ENCODE measurements at places on chromosomes 16 and 17.

- DNase-seq: no peak
Observed at GRCh38 chr17:15404106-15405057, 63.0 kb upstream of the TEKT3 start.

GRCh38 chr16:17945080-17945601 lies 391.4 kb downstream of the NPIPA8 start:
- no peak for DNase-seq

- no peak for DNase-seq
Observed at GRCh38 chr16:22614271-22614947, 103.7 kb downstream of the NPIPB5 start.

DNA sequence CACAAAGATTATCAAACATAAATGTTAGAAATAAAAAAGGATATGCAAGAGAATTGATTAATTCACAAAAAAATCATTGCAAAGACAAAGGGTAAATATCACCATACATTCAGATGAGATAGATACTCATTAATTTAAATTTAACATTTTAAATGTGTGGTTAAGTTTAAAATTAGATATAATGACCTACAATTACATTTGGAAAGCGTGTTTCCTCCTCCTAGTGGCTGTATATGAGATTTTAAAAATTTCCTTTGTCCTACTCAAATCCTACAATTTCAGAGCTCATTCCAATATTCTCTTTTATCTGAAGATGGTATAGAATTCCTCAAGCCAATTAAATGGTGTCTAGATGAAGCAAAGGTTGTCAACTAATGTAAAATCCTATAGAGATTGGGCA lies 169.2 kb upstream of the CDH8 start:
- no peak for DNase-seq

- no peak for DNase-seq
Observed at GRCh38 chr17:50317121-50317520, 28.8 kb upstream of the XYLT2 start.

DNA sequence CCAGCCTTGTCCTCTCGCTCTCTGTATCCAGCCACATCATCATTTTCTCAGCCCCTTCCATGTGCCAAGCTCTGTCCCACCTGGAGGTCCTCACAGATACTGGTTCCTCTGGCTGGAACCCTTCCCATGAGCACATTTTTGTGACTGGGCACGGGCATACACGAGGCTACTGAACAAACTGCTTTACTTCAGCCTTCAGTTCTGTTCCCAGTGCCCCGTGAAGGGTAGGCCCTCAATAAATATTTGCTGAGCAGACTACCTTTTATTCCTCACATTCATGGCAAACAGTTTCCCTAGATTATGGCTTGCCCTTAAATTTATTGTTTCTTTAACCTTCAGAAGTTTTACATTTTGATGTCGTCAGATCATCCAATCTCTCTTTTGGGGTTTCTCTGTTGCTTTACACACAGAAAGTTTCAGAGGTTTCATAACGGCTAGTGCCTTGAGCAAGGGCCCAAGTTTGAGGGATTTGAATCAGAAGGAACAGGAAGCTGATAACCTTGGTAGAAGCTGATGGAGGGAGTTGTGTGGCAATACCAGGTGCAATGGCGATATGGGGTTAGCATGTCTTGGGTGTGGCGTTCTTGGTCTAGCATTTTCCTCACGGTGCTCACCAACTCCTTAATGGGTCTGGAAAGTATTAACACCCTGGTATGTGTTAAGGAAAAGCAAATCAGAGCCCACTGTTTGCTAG lies 27.8 kb downstream of the TMEM92 start:
- DNase-seq: no peak

Measured in NCI-H1105 (cell line).